Activated CD4-positive, alpha-beta T cell treated with anti-CD3 and anti-CD28 coated beads, Interleukin-2, amount 50 U/mL, for 24 hours (primary cell): ENCODE measurements at places on chromosomes 6 and 20.

DNA sequence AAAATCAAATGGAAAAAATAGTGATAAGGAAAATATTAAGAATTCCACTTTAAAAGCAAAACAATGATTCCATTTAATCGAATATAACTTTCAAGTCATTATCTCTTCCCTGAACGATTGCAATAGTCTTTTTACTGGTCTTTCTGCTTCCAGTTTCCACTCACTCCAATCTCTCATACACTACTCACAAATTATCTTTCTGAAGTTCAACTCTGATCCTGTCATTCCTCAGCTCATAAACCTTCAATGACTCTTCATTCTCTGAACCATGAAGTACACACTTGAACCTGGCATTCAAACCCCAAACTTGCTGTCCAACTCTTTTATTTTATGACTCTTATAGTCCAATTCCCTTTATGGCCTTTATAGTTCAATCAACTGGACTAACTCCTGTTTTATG is 304.1 kb upstream of the TCF21 start:
- DNase-seq = no peak

DNA sequence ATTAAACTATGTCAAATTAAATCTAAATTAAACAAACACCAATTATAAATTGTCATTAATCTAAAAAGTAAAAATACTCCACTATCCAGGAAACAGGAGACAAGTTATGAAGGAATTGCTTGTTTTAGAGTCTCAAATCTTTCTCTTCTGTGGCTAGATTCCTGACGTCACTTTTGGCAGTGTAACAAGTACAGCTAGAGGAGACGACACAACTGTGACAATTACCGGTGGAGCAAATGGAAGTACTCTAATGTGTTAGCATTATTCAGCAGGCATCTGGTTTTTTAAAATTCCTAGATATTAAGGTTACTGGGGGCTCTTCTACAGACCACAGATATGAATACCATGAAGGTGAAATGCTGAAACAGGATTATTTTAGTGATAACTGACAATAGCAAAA is 1042.7 kb downstream of the EPHA7 start:
- DNase-seq = no peak

- no peak for DNase-seq
These were observed 110.2 kb downstream of the RCAN2 start for GRCh38 chr6:46381057-46381456.

DNA sequence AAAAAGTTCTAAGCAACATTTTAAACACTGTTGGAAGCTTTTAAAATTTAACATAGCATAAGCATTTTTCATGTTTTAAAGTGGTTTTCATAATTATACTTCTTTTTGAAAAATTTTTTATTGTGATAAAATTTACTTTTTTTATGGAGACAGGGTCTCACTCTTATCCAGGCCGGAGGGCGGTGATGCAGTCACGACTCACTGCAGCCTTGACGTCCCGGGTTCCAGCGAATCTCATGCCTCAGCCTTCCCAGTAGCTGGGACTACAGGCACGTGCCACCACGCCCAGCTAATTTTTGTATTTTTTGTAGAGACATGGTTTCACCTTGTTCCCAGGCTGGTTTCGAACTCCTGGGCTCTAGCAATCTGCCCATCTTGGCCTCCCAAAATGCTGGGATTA is 46.1 kb upstream of the TULP4 start:
- DNase-seq = no peak

GRCh38 chr6:6287415-6287814 is 33.0 kb downstream of the F13A1 start:
- DNase-seq = no peak

- DNase-seq = no peak
These were observed 341.4 kb upstream of the IRAK1BP1 start for GRCh38 chr6:78525976-78526375.

- DNase-seq = no peak
These were observed 1.8 kb downstream of the CHMP4B start for GRCh38 chr20:33812908-33813462.

DNA sequence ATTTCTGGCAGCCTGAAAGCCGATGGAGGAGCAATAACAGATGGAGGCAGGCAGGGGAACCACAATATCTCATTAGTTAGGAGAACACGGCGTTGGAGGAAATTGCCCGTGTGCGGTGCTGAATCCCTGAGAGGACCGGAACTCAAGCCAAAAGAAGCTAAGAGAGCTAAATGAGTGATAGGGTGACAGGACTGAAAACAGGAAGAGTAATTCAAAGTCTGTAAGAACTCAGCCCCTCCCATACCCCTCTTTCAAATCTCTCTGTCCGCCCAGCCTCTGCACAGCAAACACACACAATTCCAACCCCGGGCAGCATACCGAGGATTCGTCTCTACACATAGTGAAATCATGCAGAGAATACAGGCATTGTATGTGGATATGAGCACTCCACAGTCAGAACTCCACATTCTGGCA is 2.6 kb upstream of the IPCEF1 start:
- no peak for DNase-seq

DNA sequence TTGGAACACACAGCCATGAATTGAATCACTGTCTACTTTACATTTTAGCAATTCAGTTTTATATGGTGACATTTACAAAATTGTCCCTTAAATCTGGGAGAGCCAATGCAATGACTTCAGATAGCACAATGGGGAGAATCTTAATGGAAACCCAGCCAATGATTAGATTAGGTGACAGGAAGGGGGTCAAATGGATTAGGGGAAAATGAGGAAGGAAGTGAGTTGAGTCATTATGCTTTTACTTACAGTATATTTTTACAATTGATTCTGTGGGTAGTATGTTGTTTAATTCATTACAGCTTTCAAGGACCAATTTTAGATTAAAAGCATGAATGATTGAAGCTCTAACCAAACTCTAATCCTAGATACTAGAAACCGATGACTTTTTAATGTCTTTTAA is 229.8 kb downstream of the SOX4 start:
- DNase-seq = no peak

GRCh38 chr6:17393892-17394631 is 667 bp downstream of the CAP2 start:
- no peak for DNase-seq

GRCh38 chr6:116966675-116967576 is 89.9 kb downstream of the RFX6 start:
- DNase-seq = no peak

DNA sequence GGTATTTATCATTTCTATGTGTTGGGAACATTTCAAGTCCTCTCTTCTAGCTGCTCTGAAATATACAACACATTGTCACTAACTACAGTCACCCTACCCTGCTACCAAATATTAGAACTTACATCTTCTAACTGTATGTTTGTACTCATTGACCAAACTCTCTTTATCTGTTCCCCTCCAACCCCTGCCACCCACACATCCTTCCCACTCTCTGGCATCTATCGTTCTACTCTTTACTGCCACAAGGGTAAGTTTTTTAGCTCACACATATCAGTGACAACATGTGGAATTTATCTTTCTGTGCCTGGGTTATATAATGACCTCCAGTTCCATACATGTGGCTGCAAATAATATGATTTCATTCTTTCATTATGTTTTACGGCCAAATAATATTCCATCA is 171.9 kb downstream of the GMDS start:
- no peak for DNase-seq

- DNase-seq = no peak
These were observed 18.6 kb downstream of the RRBP1 start for GRCh38 chr20:17663486-17663885.

GRCh38 chr6:143872201-143872600 is 7.9 kb downstream of the ZC2HC1B start:
- no peak for DNase-seq

DNA sequence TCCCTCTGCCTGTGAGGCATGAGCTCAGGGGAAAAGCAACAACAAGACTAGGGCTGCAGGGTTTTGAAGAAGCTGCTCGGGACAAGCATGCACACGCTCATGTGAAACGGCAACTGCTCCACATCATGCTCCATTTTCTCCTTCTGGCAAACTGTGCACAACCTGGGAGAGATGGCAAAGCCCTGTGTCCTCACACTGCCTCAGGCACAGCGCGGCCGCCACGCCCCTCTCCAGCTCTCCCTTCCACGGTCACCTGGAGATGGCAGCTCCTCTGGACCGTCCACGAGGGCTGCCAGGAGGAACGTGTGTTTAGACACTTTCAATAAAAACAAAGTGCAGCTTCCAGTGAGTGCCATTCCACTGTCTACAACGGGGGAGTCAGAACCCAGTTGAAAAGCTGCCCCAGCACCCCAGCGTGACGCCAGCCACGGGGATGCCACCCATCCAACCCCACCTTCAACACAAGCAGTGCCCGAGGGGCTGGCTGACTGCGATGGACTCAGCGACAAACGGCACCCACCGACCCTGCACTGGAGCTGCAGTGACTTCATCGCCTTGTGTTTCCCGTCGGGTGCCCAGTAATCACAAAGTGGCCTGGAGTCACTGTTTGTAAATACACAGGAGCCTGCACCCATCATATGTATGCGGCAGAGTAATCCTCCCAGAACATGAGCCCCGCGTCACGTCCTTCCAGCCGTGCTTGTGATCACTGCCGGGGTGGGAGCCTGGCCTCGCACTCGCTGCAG is 16.1 kb downstream of the SMOC2 start:
- DNase-seq = no peak

DNA sequence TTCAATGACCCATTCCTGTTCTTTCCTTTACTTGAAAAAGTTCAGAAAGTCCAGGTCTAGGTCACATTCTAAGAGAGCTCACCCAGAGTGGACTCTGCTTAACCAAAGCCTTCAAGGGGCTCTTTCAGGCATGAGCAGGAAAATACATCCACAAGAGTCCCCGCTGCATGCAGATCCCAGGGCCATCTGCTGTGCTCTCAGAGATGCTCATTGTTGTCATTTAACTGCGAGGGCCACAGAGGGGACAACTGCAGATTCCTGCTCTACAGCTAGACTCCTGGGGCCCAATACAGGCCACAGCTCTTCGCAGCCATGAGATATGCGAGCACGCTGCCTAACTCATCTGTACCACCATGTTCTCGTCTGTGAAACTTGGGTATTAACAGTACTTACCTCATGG is 295.6 kb upstream of the QKI start:
- no peak for DNase-seq

DNA sequence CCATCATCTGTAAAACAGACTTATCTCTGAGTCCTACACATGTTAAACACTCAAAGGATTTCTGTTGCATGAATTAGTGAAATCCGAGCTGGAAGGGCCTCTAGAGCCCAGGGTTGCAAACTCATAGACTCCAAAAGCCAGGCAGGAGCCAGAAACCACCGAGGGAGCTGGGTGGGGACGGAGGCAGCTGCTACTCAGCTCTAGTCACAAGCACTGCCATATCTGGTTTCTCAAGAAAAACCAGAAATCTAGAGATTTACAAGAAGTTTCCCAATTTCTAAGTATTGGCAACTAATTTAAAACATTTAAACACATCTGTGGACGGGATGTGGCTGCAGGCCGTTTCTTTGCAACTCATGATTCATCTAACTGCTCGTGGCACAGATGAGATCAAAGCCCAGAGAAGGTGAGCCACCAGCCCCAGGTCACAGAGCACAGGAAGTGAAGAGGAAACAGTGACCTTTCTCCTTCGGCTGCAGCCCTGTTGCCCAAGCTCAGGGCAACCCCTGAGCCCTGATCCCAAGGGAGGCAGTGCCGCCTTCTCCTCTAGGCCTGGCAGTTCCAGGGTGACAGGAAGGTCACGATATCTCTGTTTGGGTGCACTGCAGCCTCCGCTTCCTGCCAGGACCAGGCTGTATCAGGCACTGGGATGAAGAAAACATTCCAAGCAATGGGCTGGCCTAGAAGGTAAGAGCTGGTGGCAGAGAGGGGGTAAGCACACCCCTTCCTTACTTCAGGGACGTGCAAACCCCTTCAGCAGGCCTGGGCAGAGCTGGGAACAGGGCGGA is 26.4 kb upstream of the PTGIS start:
- DNase-seq = peak; percentile 44

DNA sequence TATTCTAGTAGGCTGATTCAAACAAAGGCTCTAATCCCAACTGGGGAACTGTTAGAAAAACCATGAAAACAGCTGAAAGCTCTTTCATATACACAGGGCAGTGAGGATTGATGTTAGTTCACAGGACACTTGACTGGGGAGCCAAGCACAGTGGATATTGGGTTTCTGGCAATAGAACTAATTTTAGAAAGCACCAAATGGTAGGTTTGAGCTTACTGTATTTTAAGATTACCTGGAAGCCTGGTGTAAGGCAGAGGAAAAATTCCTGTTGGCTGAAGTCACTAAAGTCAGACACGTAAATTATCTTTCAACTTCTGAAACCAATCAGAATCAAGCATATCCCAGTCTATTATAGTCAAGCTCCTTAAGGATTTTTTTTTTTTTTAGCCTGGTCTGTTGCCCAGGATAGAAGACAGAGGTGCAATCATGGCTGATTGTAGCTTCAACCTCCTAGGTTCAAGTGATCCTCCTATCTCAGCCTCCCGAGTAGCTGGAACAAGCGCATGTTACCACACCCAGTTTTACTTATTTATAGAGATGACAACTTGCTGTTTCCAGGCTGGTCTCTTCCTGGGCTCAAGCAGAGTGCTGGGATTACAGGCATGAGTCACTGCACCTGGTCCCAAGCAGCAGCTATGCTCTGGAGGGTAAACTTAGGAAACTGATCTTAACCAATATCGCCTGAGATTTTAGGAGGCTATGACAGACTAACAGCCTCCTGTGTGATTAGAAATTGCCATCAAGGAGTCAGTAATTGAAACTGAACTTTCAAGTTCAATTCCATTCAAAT is 32.5 kb upstream of the SYNCRIP start:
- DNase-seq = no peak

DNA sequence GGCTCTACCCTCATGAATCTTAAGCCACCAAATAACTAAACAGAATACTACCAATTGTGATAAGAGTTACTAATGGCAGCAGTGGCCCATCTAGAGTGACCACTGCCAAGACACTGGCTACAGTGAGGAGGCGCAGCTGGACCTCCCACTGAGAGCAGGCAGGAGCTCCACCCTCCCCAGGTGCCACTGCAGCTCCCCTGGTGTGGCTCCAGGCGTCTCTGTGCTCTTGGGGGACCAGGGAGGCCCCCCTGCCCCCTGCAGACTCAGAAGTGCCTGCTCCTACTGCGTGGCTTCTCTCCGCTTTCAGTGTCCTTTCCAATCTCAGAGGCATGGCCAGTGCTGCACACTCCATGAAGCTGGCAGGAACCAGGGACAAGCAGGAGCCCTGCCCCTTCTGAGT is 23.4 kb downstream of the MC3R start:
- DNase-seq = no peak

GRCh38 chr6:137883400-137884148 is 16.5 kb downstream of the TNFAIP3 start:
- no peak for DNase-seq

DNA sequence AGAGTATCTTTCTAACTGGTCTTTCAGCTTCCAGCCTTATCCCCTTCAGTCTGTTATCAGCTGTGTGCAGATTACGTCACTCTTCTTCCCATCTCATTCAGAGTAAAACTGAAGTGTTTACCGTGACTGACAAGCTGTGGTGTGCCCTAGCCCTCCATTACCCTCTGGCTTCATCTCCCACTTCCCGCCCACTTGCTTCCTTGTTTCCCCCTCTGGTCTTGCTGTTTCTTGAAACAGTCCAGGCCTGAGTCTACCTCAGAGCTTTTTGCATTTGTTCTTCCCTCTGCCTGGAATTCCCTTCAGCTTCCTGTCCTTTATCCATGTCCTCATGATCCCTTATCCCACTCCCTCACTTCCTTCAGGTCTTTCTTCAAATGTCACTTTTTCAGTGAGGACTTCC is 66.9 kb downstream of the CARMIL1 start:
- DNase-seq = no peak
